Caudate nucleus (tissue), 63 donors: ENCODE measurements at places on chromosomes 5 and 9.

GRCh38 chr5:14357441-14357840, 214.3 kb downstream of the TRIO start:
- DNase-seq, result no peak

- DNase-seq, result no peak
Measured at GRCh38 chr5:170151097-170151831, 45.6 kb downstream of the FOXI1 start.

- no peak for DNase-seq
Measured at GRCh38 chr9:137339045-137339907, 37.2 kb upstream of the NRARP start.

- DNase-seq, result no peak
Measured at GRCh38 chr5:22736443-22737003, 116.6 kb downstream of the CDH12 start.
